ENCODE measurements at places on chromosomes 13 and 19.

DNA sequence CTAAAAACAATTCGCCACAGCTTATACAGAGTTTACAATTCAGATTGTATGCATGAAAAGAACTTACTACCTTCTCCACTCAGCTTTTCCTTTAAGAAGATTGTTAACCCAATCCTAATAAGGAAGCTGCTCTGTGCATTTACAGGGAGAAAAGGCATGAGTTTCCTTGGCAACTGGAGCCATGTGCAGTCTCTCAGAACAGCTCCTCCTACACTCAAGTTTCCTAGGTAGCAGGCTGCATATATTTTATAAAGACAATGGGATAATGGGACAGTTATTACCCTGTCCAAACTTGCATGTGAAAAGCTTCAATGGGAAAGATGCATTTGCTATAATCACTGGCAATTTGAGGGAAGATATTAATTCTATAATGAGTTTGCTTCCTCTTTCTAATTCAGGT is 125.5 kb upstream of the TRPC4 start:
- DNase-seq = peak; percentile 2

- DNase-seq = peak; percentile 4
These were observed 51.0 kb upstream of the PDX1 start for GRCh38 chr13:27868641-27869435.

DNA sequence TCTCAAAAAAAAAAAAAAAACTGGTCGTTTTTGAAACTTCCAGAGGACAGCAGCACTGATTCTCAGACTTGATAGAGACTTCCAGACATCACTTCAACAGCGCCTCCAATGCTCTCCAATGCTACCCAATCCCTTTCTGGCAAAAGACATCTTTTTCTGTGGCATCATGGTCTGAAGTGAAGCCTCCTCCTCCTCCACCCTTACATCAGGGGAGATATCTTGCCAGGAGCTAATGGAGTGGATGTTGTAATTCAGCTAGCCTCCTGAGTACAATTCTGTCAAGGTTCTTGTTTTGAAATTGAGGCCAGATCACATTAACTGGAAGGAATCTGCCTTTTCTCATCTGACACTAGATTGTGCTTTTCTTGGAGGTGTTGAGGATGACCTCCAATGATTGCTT is 24.2 kb downstream of the FXYD5 start:
- DNase-seq = no peak

- DNase-seq = no peak
These were observed 204.7 kb downstream of the FGF14 start for GRCh38 chr13:102197193-102197592.

DNA sequence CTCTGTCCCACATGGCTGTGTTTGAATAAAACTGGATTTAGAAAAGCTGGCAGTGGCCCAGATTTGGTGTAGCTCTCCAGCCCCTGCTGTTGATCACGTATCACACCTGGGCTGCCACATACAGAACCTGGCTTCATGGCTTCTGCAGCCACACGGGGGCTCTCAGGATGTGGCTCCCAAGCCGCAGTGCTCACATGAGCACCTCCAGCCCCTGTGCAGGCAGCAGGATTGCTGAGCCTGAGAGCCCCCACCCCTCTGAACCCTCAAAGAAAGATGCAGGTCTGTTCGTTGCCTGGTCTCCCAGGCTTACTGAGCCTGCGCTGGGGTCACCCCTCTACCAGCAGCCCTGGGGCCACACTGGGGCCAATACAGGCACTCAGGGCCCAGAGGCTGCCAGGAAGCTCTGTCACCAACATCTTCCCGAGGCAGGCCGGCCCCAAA is 2.7 kb downstream of the PLEKHF1 start:
- DNase-seq = no peak

Measured in Kasumi-1 (cell line).